Left ventricle myocardium superior (tissue), 1 donor: ENCODE measurements at places on chromosomes 12 and 14. TPM values are rescaled to one million over a fixed set of nuclear protein-coding genes. Genes with fewer than 3 reads are reported as not detected.
A peak's percentile ranks its signal among the peaks of the same experiment; 100 is the strongest.

GRCh38 chr12:53252349-53252916 is 15.7 kb upstream of the ESPL1 start:
- DNase-seq: peak; percentile 39

GRCh38 chr14:105885561-105886320 is 359.4 kb downstream of the TMEM121 start:
- peak; percentile 9 for DNase-seq

DNA sequence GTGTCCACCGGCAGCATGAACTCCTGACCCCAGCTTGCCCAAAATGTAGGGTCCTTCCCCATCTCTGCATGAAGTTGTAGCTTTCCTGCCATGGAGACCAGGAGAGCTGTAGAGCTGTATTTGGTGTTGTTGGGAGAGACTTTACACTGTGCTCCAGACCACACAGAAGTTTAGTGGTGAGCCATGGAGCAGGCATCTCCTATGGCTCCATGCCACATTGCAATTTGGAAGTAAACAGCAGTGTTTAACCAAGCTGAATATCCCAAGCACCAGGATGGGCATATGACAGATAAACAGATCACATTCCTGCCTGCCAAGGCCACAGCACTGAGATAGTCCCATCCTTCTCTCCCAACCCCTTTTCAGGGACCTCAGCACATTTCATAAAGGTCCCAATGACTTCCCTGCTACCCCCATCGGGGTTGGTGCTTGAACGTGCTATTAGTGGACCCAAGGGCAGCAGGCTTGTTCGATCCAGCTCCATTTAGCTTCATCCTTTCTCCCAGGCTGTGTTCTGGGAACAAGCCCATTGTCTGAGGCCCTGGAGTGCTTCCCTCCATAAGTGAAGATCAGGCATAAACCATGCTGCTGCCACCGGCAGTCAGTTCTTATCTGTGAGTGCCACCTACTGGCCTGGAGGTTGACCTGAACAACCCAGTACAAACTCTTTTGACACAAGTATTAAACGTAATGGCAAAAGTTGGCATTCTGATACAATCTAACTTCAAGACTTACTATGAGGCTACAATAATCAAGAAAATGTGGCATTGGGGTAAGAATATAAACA is 172.3 kb upstream of the ATXN7L3B start:
- DNase-seq: no peak

DNA sequence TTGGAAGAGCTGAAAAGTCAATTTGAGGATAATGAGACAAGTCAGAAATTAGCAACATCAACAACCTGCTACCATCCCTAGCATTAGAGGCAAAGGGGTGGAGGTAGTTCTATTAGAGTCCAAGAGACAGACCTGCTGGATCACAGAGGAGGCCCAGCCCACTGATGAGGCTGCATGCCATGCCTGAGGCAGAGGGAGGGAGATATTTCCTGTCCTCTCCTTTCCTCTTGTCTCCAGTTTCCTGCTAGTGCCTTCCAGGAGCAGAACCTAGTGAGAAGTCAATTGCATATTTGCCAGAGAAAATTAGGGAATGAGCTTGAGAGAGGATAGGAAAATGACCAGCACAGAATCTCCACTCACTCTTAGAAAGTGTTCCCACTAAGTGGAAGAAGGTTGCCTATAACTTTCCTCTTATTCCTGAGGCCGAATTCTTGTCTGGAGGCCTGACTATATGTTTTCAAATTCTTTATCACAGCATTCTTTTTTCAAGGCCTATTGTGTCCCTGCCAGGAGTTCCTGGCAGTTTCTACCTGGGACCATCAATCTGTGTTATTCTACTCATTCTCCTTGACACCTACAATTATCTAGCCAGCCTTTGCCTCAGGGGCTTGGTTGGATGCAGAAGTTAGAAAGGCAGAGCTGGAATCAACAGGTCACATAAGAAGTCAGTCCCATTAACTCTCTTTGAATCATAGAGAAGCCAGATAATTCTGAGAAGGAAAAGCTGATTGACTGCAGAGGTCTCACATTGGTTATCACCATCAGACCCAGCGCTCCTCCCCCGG is 121.9 kb downstream of the EMP1 start:
- no peak for DNase-seq

DNA sequence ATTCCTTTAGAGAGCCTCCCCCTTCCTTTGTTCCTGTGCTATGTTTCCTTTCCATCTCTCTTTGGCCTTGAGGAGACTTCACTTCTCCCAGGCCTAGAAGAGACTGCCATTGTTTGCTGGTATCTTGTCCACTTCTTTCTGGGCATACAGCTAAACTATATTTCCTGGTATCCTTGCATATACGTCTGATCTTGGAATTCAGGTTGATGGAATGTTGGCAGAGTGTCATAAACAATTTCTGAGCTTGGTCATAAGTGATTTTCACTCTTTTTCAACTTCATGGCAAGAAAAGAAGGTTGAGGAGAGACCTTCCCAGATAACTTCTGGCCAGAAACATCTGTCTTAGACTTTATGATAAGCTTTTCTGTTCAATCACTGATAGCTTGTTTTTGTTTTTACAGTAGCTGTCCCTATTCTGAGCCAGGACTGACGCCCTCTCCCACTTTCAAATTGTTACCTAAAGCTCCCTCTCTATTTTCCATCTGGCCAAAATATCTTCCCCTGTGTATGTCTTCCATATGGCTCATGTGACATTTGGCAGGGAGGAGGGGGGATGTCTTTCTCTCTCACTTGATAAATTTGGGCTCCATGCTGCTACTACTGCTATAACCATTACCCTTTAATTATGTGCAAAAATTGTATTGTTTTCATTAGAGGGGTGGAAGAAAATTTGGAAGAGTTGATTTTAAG is 457.0 kb downstream of the ADAMTS20 start:
- DNase-seq: no peak

GRCh38 chr12:27531896-27532295 is 7.9 kb downstream of the PPFIBP1 start:
- no peak for DNase-seq

- DNase-seq: no peak
Observed at GRCh38 chr12:57603815-57604453, 690 bp upstream of the DTX3 start.

GRCh38 chr14:21840765-21841164 is 167.1 kb upstream of the OR4E1 start:
- DNase-seq: no peak

DNA sequence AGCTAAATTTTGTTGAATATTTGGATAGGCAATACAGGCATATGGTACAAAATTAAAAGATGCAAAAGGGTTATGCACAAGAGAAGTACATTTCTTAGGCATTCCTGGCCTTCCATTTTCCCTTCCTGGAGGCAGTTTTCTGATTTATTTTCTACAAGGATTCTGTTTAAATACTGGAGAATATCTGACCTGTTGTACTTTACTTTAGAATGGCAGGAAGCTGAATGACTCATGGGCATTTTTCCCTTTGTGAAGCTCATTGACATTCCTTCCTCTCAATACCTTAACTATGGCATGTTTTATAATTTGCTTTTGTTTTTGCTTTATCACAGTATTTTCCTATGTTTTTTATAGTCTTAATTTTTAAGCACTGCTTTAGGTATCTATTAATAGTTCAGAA is 62.7 kb downstream of the RCOR1 start:
- no peak for DNase-seq

The CD69 gene
- total RNA-seq: 1.1 TPM
